ENCODE measurements at places on chromosomes 16 and 17.
A peak's percentile ranks its signal among the peaks of the same experiment; 100 is the strongest.

- ATAC-seq, result no peak
These were observed 296.5 kb upstream of the MAF start for GRCh38 chr16:79897104-79897452.

GRCh38 chr17:15954222-15954621 is 9.3 kb downstream of the ADORA2B start:
- no peak for ATAC-seq

- ATAC-seq, result no peak
These were observed at the start of gene C16orf96 for GRCh38 chr16:4556112-4556511. Gene C16orf96, plus strand, starts transcription at chr16:4556340. Its CDS starts 150 bp downstream, at chr16:4556490.

DNA sequence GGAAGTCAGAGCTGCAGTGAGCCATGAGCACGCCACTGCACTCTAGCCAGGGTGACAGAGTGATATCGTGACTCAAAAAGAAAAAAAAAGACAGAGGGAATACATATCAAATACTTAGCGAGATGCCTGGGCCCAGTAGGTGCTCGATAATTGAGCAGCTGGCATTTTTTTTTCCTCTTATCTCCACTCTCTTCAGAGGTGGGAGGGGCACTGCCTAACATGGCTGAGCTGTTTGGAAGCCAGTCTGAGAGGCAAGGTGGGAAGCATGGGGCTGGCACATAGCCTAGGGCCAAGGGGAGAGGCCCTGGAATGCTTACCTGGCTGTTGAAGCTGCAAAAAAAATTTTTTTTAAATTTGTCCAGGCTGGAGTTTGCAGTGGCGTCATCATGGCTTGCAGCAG is 38.4 kb downstream of the HIC1 start:
- no peak for ATAC-seq

GRCh38 chr17:1779571-1780131 is 17.8 kb downstream of the SERPINF1 start:
- ATAC-seq, result no peak

- ATAC-seq, result no peak
These were observed 35.7 kb upstream of the TRAP1 start for GRCh38 chr16:3752984-3753383.

GRCh38 chr17:57502811-57503241 is 242.3 kb downstream of the CCDC182 start:
- no peak for ATAC-seq

GRCh38 chr16:25317732-25318316 is 60.2 kb upstream of the ZKSCAN2 start:
- no peak for ATAC-seq

- no peak for ATAC-seq
These were observed 45.0 kb upstream of the ZNF423 start for GRCh38 chr16:49900875-49901274.

DNA sequence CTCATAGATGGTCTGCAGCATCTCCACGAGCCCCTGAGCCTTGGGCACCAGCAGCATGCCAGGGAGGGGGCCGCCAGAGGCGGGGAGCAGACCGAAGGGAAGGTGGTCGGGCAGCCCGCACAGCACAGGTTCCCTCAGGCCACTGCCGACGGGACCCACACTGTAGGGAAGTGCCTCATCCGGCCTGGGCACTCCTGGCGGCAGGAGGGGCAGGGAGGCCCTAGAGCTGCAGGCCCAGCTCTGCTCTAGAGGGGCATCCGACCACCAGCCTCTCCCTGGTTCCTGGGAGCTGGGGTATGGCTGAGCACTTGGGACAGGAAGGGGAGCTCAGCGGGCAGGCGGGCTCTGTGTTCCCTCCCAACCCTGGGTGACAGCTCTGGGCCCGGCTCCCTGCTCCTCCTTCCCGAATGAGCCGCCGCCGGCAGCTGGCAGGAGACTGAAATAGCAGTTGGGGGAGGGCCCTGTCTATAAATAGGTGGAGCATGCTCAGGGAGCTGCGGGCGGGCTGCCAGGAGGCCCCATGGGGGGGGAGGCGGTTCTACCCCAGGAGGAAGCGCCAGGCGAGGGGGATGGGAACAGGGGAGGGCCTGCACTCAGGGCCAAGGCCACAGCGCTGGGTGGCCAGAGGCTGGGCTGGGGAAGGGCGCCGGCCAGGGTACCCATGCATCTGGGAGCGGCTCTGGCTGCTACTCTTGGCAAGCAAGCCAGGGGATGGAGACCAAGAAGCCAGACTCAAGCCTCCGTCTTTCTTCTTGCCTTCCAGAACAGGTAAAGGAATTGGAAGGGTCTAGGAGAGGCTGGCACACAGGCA is 12.4 kb downstream of the HDAC5 start:
- peak; percentile 37 for ATAC-seq

DNA sequence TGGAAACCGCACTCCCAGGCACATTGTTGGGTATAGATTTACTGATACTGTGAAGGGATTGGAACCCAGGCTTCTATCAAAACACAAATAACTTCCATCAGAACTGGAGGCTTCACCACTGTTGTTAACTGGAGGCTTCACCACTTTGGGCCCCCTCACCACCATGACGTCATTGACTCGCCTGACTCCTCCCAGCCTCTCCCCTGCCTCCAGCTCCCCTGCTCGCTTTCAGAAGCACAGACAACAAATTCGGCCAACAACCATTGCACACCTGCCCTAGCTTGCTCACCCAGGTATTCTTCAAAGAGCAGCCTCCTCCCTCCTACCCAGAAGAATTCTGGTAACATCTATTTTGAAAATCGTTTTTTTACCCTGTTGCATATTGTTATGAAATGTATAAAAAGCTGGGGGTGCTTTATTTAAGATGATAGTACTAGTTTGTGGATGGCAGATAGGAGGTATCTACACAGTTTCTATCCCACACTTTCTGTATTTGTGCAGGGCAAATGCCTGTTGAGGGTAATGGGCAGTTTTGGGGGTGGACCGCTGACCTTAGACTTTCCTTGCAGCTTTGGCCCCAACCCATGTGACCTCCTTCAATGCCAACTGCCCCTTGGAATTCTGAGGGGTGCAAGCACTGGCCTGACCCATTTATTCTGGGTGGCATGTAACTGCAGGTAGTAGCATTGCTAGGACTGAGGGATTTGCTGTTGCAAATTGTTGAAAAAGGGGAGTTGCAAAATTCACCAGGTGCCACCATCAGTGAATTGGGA is 54.1 kb downstream of the HLF start:
- ATAC-seq, result no peak

GRCh38 chr16:50457423-50457822 is 88.6 kb upstream of the BRD7 start:
- ATAC-seq, result peak; percentile 62

GRCh38 chr16:54208237-54208636 is 78.3 kb downstream of the IRX3 start:
- ATAC-seq, result no peak

DNA sequence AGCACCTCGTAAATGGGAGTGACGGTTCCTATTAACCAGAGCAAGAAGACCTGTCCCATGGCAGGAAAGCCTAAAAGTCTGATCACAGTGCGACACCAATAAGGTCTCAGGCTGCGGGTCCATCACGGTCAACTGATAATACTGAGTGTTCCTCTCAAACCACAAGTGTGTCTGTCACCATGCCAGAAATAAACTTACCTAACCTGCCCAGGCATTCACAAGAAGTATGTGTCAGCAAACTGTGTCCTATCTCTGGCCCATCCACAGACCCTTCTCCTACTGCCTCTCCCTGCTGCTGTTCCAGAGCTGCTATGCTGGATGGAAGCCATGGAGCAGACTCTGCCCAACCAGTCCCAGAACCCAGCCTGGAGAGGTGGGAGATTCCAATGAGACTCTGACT is 73.5 kb downstream of the ZNF423 start:
- ATAC-seq, result no peak

- peak; percentile 1 for ATAC-seq
These were observed 1.7 kb downstream of the CORO1A start for GRCh38 chr16:30184891-30185682.

DNA sequence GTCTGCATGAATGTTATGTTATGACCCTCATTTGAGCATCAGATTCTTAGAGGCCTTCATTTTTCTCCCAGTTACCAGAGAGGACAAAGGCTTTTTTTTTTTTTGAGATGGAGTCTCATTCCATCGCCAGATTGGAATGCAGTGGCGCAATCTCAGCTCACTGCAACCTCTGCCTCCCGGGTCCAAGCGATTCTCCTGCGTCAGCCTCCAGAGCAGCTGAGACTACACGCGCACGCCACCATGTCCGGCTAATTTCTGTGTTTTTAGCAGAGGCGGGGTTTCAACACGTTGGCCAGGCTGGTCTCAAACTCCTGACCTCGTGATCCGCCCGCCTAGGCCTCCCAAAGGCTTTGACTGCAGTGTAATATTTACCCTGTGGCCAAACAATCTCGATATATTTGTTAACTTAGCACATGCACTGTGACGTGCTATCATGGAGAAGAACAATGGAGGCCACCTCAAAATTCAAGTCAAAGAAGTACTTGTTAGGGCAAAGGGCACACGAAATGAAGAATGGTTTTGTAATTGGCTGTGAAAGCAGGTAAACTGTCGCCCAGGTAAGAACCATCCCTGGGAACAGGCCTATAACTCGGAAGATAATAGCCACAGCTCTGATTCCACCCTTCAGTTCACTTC is 303.4 kb downstream of the SLC39A11 start:
- ATAC-seq, result no peak

- no peak for ATAC-seq
These were observed 24.2 kb downstream of the RDM1 start for GRCh38 chr17:35906191-35906925.

GRCh38 chr17:44522883-44523671 is 19.9 kb upstream of the GPATCH8 start:
- ATAC-seq, result peak; percentile 63

DNA sequence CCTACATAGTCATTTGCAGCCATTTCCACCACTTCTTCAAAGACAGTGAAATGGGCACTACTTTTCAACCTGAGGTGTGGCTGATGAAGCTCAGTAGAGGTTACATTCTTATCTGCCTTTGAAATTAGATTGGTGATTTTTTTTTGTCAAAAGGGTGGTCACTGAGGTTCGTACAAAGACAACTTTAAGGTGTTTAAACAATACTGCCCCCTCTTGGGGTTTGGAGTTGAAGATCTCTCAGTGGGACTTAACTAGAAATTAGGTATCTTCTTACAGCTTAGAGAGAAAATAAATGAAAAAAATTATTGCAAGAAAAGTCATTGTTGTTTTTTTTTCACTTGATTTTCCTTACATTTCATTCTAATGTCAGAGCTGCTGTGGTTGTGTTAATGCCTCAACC is 713.2 kb downstream of the CDH11 start:
- no peak for ATAC-seq

GRCh38 chr16:20411055-20411454 is 1.7 kb downstream of the ACSM5 start:
- no peak for ATAC-seq

DNA sequence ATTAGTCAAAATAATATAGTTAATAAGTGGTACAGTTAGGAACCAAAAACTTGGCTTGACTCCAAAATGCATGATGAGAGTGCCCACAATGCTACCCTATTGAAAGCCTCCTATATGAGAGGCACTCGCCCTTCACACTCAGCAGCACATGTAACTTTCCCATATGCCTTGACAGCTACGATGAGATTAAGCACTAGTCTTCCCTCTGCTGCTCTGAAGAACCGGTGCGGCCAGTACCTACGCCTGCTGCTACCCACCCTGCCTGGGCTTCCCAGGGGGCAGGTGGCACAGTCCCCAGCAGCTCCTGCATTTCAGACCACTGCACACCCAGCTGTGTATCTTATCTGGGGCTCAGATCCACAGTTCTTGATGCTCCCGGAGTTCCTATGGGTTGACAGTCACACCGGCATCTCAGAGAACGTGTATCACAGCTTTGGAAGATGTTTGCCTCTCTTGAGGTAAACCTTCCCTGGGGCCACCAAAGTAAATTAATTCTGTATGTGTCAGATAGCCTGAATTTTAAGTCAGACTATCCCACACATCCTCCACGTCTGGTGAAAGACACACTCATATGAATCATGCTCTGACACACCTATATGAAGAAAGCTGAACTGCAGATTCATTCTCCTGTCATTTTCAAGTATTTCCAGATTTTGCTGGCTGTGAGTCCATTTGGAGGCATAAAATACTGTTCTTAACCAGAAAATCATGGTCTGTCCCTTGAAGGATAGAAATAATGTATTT is 77.8 kb downstream of the MYH10 start:
- no peak for ATAC-seq

DNA sequence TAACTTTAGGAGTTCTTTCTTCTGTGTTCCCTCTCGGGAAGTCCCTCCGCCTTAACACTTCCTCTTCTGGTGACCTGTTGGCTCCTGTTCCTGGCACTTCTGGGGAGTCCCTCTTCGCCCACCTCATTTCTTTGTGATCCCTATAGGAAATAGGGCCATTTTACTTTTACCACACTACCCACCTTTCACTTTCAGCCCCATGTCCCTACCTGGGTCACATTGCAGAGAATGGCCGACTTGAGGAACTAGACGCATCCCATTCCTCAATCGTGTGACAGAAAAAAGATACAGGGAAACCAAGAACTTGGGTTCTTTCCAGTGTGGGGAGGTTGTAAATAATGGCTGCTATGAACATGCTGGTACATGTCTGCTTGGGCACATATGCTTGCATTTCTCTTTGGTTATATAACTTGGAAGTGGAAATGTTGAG is 6.6 kb downstream of the IL21R start:
- ATAC-seq, result peak; percentile 16

DNA sequence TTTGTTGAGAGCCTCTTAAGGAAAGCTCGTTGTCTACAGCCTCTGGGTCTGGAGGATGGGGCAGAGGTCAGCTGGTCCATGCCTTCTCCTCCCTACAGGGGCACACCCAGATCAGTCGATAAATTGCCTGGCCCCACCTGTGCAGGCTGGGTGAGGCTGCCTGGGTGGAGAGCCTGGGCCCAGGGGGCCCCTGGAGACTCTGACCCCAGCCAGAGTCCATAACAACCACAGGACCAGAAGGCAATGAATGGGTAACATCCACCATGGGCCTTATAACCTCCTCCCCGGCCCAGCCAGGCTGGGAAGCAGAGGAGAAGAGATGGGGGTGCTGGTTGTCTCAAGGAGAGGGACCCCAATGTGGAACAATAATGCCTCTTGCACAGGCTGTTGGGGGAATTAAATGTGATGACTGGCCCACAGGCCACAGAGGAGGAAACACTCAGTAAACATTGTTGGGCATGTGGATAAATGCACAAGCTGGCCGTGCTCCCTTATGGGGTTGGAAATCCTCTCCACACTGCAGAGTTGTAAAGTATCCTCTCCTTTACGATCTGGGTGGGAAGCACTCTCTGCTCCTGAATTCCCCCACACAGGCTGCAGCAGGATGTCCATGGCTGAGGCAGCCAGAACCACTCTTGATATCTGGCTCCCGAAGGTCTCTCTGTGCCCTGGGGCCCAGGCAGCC is 56.7 kb upstream of the TOB1 start:
- no peak for ATAC-seq

- ATAC-seq, result no peak
These were observed 409.8 kb downstream of the CDH11 start for GRCh38 chr16:64712026-64712425.

GRCh38 chr16:68383858-68384257 is 64.5 kb downstream of the SMPD3 start:
- ATAC-seq, result no peak

GRCh38 chr16:56734429-56734828 is 4.5 kb downstream of the NUP93 start:
- no peak for ATAC-seq

DNA sequence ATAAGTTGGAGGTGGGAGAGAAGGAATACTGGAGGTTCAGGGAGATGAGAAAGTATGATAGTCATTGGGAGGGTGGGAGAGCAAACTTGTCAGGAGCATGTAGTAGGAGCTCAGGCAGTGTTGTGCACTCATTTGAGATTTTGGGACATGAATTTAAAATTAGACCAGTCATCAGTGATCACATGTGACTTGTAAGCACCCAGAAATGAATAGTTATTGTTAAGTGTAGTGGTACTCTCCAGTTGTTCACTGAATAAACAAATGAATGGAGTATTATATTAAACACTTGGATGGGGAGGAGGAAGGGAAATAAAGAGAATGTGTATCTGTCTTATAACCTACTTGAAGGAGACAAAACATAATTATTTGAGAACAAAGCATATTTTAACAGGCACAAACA is 2.2 kb upstream of the PSME3 start:
- no peak for ATAC-seq

Data from activated T-helper 17 cell treated with anti-CD3 and anti-CD28 coated beads, Interleukin-2, amount 50 U/mL, for 72 hours (primary cell).